ENCODE measurements at places on chromosomes 11 and 22.

DNA sequence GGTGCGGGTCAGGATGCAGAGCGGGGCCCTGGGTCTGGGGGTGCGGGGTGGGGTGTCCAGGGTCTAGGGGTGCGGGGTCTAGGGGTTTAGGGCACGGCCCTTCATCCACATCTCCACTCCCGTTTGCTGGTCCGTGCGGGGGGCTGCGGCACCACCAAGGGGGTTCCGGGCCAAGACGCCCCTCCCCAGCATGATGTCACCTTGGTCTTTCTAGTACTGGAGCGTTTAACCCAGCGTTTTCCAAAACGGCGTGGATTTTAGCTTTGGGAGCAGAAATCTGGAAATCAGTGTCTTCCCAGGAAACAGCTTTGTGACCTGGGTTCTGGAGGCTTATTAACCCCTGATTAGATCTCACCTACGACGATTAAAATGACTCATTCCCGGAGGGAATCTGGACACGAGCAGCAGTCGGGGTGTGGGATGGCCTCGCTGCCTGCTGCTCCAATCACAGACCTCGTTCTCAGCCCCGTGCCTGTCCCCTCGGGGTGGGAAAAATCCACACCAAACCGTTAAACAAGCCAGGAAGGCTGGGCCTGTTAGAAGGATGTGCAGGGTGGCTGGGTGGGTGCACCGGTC, 759 bp downstream of the AP2A2 start:
- no peak for DNase-seq

DNA sequence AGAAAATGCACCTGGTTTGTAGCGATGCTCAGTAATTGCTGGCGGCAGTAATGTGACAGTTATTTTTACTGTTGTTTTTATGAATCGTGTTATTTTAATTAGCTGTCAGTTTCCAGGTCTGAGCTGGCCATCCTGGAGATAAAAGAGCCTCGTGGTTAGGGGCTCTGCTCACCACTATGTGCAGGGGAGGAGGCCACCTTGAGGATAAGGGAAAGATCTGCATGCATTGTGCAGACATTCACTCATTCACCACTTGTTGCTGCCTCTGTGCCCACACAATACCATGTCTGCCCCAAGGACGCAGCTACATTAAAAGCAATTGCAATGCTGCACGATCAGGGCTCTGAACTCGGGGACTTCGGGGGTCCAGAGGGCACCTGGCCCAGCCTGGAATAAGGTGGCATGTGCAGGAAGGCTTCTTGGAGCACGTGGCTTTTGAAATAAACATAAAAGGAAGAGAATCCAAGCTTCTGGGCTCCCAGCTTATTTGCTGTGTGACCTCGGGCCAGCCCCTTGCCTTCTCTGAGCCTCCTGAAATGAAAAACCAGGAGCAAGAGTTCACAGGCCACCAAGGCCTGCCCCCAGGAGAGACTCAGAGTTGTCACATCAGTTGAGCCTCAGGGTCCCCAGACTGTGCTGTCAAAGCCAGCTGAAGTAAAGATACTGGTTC, 44.7 kb upstream of the SHISAL1 start:
- no peak for DNase-seq

- no peak for DNase-seq
Observed at GRCh38 chr11:64131683-64132190, 34.2 kb downstream of the MACROD1 start.

DNA sequence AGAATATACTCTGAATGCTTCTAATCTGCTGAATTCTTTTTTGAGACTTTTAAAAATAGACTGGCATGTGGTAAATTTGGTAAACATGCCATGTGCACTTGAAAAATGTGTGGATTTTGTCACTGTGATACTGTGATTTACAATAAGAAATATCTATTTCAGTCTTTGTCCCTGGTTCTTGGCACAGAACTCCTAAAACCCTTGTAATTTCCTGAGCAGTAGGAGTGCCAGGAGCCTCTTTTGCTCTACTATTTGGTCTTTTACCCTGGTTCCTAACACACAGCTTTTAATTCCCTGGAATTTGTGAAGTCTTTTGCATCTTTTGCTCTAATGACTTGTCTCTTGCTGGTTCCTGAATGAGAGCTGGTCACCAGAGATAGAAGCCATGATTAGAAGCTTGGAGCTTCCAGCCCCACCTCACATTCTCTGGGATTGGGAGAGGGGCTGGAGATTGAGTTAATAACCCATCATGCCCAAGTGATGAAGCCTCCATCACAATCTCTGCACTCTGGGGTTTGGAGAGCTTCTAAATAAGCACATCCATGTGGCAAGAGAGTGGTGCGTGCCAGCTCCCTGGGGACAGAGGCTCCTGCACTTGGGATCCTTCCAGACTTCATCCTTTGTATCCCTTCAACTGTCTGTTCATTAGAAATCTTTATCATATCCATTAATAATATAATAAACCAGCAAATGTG, 27.2 kb upstream of the SYT13 start:
- no peak for DNase-seq

DNA sequence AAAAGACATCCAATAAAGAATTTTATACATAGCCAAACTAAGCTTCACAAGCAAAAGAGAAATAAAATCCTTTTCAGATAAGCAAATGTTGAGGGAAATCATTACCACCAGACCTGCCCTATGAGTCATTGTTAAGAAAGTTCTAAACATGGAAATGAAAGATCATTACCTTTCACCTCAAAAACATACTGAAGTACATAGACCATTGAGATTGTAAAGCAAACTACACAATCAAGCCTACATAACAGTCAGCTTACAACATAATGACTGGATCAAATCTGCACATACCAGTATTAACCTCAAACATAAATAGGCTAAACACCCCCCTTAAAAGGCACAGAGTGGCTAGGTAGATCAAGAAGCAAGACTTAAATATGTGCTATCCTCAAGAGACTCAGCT, 501.0 kb upstream of the LUZP2 start:
- DNase-seq: no peak

DNA sequence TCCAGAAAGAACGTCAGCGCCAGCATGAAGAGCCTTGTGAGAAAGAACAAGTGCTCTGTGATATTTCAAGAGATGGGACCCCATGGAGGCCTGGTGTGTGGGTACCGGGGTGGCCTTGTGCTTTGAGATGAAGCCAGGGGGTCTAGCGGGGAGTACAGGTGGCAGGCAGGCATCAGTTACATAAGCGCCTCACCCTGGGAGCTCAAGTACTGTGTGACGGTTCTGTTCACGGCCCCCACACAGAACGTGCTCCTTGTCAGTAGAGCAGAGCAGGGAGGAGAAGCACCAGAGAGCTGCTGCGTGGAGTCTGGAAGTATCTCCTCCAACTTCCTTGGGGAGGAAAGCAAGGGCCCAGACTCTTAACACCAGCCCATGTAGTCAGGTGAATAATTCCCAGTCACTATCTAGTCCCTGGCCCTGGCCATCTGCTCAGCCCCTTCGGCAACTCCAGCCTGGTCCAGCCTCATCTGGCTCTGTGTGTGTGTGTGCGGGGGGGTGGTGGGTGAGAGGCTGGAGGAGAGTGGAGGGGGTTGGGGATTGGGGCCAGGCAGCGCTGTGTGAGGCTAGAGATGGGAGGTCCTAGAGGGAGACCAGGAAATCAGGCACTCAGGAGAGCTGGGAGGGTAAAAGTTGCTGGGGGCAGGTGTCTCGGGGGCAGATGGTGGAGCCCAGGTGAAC, 32.4 kb downstream of the MCM5 start:
- DNase-seq: no peak

- no peak for DNase-seq
Observed at GRCh38 chr22:31394326-31394725, 5.1 kb upstream of the DRG1 start.

Data from esophagus squamous epithelium (tissue), 5 donors.